ENCODE measurements at places on chromosomes 11 and 22.

GRCh38 chr22:19765477-19766239 lies 5.1 kb downstream of the TBX1 start:
- no peak for DNase-seq

DNA sequence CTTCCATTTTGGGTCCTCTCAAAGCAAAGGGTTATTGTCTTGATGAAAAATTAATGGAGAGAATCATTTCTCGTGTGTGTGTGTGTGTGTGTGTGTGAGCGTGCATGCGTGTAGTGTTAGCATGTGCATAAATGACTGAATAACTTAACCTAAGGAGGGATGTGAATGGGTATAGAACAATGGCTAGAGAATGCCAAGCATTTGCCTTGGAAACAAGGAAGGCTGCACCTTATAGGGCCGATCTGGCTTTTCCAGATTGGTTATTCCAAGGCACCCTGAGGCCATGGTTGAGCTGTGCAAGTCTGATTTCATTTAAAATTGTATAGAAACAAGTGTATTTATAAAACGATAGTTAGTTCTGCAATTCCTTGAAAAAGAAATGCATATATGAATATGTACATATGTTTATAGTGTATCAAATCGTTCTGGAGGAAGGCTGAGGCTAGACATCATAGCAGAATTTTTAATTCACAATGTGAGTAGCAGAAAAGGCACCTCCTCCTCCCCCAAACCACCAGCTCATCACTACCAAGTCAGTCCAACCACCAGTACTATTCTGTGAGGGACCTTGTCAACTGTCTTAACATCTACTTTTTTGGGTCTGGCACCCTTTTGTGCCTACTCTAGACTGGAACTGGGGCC lies 322.7 kb upstream of the ISX start:
- DNase-seq, result no peak

DNA sequence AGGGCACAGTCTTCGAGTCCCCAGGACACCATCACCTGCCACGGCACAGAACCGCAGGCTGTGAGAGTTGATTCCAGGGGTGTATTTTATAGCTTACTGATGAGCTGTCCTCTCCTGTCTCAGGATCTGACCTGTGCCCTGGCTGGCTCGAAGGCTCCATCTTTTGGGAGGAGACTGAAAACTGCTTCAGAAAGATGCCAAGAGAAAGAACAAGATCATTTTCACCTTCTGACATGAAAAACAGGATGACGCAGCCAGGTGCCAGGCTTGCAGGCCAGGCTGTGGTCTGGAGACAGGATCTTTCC lies 2.2 kb downstream of the MRGPRD start:
- DNase-seq, result no peak

DNA sequence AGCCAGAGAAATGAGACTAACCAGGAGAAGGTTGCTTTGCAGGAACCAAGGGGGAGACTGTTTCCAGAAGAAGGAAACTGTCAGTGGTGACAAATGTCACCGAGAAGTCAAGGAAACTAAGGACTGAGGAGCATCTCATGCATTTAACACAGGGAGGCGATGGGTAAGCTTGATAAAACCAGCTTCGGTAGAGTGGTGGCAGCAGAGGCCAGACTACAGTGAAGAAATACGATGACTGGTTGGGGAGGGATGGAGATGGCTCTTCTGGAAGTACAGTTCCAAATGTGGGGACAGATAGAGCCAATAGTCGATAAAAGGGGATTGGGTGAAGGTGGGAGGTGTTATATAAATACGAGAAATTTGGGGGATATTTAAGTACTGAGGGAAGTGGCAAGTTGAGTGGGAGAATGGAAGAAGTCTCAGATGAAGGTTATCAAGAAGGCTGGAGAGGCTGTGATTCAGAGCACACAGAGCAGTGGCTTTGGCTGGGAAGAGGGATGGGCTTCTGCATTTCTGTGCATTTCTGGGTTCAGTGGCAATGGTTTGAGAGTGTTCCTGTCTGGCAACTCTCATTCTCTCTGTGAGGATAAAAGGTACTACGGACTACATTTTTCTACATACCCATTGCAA lies 29.2 kb downstream of the SC5D start:
- peak; percentile 63 for DNase-seq
